ENCODE measurements at places on chromosomes 3 and 15.

DNA sequence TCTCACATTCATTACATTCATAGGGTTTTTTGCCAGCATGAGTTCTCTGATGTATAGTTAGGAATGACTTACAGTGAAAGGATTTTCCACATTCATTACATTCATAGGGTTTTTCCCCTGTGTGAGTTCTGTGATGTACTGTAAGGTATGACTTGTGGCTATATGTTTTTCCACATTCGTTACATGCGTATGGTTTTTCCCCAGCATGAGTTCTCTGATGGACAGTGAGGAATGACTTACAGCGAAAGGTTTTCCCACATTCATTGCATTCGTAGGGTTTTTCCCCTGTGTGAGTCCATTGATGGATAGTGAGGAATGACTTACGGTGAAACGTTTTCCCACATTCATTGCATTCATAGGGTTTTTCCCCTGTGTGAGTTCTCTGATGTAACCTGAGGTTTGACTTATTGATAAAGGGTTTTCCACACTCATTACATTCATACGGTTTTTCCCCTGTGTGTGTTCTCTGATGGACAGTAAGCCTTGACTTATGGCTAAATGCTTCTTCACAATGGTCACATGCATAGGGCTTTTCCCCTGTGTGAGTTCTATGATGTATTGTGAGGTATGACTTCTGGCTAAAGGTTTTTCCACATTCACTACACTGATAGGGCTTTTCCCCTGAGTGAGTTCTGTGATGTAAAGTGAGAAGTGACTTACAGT, 47.4 kb downstream of the ZNF717 start:
- DNase-seq, result no peak

- no peak for DNase-seq
These were observed 116.9 kb downstream of the DCLK3 start for GRCh38 chr3:36647423-36647853.

GRCh38 chr15:91694831-91695210, 158.7 kb upstream of the SLCO3A1 start:
- DNase-seq, result no peak

GRCh38 chr3:171351676-171352075, 108.5 kb downstream of the TNIK start:
- DNase-seq, result no peak

- no peak for DNase-seq
These were observed 124.5 kb downstream of the TLE3 start for GRCh38 chr15:69973102-69973714.

GRCh38 chr3:195441992-195442572, 738 bp downstream of the ACAP2 start:
- peak; percentile 34 for DNase-seq

DNA sequence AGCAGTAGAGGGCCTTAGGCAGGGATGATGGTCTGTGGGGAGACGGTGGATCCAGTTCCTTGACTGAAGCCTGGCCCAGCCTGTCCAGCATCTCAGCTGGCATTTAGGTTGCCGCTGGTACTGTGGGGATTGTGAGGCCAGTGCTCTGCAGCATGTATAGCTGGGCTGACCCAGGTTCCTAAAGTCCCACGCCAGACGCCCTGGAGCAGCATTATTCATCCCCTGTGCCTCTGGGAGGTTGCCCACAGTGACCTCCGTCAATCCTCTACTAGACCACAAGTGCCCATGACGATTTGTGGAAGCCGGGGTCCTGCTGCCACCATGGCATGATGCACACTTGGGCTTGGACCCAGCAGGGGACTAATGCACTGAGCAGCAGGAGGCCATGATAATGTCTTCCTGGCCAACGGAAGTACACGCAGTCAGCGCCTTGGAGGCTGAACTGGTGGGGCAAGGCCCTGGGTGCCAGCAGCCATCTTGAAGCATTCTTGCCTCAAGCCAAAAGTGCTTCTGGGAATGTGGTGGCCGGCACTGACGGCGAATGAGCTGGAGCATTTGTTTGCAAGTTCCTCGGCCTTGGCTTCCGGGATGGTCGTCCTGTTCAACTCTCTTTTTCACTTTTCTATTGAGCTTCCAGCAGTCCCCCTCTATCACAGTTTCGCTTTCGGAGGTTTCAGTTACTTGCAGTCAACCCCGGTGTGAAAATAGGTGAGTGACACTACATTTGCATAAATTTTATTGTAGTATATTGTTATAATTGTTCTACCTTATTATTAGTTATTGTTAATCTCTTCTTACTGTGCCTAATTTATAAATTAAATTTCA, 949.4 kb downstream of the ROBO1 start:
- no peak for DNase-seq

DNA sequence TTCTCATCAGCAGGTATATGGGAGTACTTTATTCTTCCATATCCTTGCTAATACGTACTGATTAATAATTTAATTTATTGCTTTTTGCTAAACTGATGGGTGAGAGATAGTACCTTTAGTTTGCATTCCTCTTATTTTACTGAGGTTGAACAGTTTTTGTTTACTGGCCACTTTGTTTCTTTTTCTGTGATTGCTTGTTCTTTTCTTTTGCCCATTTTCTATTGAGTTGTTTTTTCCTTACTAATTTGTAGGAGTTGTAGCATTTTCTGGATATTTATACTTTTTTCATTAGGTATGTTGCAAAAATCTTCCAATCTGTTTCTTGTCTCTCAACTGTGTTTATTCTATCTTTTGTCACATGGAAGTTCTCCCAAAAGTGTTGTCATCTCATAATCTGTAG, 4.8 kb downstream of the PDCD6IP start:
- DNase-seq, result no peak

DNA sequence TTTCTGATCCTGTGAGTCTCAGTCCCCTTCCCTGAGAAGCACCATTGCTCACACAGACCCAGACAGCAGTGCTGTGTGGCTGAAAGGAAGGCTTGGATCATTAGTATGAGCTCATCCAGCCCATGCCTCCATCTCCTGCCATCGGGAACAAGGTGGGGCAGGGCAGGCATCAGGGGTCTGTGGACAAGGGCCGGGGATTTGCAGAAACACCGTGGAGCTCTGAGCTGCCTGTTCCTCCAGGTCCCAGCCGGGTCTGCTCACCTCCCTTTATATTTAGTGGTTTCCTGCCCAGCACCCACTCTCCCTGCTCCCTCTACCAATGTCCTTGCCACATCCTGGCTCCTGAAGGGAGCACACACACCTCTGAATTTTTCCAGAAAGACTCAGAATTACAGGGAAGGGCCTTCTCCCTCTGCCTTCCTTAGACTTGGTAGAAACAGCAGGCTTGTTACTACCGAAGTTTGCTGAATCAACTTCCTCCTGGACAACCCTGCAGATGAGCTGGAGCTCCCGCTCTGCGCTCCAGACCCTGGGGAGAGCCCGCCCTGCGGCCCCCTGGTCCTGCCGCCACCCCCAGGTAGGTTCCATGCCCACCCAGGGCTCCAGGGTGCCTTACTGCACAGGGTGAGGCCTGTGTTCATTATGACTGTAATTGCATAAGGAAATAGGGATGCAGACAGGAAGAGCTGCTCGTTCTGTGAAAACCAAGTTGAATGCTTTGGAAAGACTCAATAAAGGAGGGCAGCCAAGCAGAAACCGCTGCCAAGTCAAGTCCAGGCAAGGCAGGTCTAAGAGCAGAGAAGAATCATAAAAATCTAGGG, 128.1 kb downstream of the NSMCE3 start:
- DNase-seq, result no peak

- DNase-seq, result no peak
These were observed 255.0 kb downstream of the OCA2 start for GRCh38 chr15:27844018-27844666.

DNA sequence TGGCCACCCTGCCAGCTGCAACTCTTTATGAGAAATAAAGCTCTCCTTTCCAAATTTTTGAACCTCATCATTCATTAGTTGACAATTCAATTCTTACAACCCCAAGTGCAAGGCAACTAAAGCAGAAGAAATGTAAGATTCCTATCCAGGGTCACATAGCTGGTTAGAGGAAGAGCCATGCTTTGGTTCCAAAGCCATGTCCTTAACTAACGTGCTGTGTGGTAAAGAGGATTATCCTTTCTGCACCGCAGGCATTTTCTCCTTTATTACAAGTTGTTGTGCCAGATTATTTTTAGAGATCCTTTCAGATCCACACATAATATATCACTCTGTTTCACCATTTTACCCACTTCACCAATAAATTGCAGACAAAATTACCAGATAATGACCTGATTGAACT, 36.5 kb downstream of the TM4SF18 start:
- DNase-seq, result no peak

DNA sequence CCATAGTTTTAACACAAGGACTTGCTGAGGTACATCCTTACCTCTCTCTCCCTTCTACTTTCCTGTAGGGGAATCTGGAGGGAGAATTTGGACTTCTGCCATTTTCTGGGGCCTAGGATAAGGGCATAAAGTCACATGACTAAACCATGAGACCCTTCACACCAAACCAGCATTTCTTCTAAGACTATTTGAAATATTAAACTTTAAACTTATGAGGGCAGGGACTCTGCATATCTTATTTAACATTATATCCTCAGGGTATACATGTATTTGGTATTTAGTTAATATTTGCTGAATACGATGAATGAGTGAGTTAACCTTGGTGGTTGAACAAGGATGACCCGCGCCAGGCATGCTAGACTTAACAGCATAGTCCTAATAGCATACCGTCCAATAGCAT, 63.4 kb downstream of the USP13 start:
- no peak for DNase-seq

GRCh38 chr15:29812384-29812694, 9.9 kb downstream of the TJP1 start:
- DNase-seq, result no peak

- DNase-seq, result no peak
These were observed 31.4 kb upstream of the TBL1XR1 start for GRCh38 chr3:177228601-177229190.

DNA sequence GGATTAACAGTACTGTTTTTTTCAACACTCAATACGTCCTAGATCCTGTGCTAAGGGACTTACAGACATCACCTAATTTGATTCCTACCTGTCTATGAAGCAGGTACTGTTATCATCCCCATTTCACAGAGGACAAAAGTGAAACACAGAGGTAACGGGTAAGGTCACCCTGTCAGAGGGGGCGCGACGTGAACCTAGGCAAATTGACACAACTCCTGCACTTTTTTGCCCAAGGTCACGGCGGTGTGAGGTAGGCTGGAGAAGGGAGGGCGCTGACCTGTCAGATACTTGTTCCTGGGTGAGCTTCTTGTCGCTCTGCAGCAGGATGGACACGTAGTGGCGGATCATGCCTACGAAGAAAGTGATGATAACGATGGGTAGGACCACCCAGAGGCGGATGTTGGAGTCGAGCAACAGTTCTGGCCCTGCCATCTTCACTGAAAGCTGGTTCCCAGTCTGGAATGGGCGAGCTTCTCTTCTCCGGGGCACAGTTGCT, 363 bp downstream of the EMC3 start:
- DNase-seq, result no peak

GRCh38 chr3:55252921-55253320, 234.2 kb downstream of the WNT5A start:
- DNase-seq, result no peak

GRCh38 chr15:81329446-81329845, 5.5 kb upstream of the STARD5 start:
- no peak for DNase-seq

DNA sequence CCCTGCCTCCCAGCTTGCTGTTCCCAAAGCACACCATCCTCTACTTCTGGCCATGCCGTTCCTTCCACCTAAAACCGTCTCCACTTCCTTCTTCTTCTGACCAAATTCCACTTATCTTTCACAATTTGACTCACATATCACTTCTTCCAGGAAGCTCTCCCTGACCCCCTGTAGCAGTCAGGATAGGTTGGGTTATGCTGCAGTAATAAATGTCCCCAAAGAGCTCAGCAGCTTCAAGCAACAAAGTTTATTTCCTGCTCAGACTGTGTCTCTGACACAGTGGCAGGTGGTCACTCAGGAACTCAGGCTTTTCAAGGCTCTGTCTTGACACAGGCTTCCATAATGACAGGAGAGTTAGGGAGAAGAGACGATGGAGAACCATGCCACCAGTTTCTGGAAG, 27.4 kb downstream of the SLC6A11 start:
- DNase-seq, result no peak

GRCh38 chr15:57996561-57996960, 69.0 kb downstream of the ALDH1A2 start:
- DNase-seq, result no peak

DNA sequence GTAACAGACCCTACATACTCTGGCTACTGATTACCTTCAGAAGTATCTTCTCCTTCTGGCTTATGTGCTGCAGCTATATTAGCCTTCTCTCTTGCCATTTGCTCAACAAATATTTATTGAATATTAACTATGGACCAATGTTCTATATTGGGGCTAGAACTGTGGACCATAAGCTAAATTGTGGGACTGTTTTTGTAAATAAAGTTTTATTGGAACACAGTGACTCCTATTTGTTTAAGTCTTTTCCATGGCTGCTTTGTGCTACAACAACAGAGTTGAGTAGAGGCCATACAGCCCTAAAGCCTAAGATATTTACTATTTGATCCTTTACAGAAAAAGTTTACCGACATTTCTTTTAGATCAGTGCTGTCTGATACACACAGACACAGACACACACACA, 20.3 kb upstream of the XIRP1 start:
- DNase-seq, result no peak

DNA sequence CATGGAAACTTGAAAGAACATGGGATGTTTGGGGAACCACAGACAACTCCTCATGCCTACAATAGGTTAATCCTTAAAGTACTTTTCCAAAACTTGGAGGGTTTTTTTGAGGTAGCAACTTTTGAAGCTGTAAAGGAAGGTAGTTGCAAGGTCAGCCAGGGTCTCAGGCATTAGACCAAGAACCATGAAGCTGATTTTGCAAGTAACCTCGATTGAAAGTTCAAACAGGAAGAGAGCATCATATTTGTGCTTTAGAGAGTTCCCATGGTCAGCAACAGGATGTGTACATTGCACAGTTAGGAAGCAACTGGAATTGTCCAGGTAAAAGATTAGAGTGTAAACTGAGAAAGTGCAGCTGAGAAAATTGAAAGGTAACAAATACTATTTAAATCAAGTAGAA, 199.8 kb upstream of the NR2F2 start:
- no peak for DNase-seq

DNA sequence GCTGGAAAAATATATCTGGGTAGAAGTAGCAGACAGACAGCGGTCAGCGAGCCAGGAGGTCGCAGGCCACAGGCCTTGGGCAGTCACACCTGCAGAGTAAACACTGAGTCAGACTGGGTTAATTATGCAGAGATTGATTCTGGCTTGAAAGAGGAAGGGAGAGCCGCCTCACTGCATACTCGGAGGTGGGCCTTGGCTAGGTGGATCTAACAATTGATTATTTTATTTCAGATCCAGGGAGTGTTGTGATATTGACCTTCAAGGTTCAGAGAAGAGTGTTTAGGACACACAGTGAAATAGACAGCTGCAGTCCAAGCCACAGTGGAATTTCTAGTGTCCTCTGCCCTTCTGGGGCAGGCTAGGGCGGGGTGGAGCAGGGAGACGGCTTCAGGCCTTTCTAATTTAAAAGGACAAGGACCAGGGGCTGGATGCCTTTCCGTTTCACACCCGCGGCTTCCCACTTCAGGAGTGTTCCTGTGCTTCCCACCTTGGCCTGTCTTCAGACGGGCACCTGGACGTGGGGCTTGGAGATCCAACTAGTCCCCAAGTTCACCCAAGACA, 237.3 kb downstream of the XXYLT1 start:
- no peak for DNase-seq

- DNase-seq, result no peak
These were observed 180.8 kb downstream of the KCNAB1 start for GRCh38 chr3:156300929-156301840.

All from stimulated activated CD8-positive, alpha-beta memory T cell treated with anti-CD3 and anti-CD28 coated beads, Interleukin-7, amount 100 ng/mL, for 4 hours (primary cell).